Pulmonary artery endothelial cell (primary cell): ENCODE measurements at places on chromosomes 4 and X. TPM values are rescaled to one million over a fixed set of nuclear protein-coding genes. Genes with fewer than 3 reads are reported as not detected.
A peak's percentile ranks its signal among the peaks of the same experiment; 100 is the strongest.

GRCh38 chrX:40459571-40460158 lies 121.1 kb upstream of the ATP6AP2 start:
- peak; percentile 19 for DNase-seq

- peak; percentile 20 for DNase-seq
Measured at GRCh38 chr4:149987330-149988086, 90.7 kb upstream of the DCLK2 start.

DNA sequence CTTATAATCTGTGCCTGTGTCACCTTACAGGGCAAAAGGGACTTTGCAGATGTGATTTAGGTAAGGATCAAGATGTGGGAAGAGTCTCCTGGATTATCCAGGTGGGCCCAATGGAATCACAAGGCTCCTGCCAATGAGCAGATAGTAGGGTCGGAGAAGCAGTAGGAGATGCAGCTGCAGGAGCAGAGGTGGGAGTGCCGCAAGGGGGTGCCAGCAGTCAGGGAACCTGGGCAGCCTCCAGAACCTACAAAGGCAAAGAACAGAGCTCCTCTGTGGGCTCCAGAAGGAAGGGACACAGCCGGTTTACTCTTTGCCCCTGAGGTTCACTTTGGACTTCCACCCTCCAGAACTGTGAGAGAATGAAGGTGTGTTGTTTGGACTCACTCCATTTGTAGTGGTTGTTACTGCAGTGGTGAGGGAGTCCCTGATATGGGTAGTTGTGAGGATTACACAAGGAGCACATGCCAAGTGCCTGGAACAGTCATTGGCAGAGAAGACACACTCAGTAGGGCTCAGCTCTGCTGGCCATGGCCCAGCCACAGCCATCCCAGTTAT lies 318.5 kb downstream of the EVC2 start:
- DNase-seq, result no peak

GRCh38 chrX:106170318-106170717 lies 2.2 kb downstream of the PWWP3B start:
- no peak for DNase-seq

GRCh38 chr4:150161109-150161508 lies 82.9 kb downstream of the DCLK2 start:
- DNase-seq, result no peak

DNA sequence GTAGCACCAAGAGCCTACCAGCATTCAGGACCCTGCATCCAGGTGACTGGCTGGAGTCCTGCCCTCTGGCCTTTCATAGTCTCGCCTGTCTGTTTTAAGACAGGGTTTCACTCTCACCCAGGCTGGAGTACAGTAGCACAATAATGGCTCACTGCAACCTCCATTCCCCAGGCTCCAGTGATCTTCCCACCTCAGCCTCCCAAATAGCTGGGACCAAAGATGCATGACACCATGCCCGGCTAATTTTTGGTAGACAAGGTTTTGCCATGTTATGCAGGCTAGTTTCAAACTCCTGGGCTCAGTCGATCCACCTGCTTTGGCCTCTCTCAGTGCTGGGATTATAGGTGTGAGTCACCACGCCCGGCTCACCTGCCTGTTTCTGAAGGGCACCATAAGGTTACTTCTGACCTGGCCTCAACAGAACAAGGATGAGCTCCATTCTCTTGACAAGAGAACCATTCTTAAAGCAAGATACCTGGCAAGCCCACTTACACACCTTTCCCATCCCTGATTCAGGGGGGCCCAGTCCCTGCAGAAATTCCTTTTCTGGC lies 6.7 kb downstream of the RPS4X start:
- no peak for DNase-seq

The HPGD gene
- total RNA-seq, result not detected in 2 replicates

The GCNA gene
- 0.59 and 2.3 TPM in 2 replicates for total RNA-seq

The ZDHHC15 gene
- total RNA-seq, result 0.13 and 0.14 TPM in 2 replicates

The ETDB gene
- not detected in 2 replicates for total RNA-seq

The RAB40A gene
- total RNA-seq, result not detected in 2 replicates
